Smooth muscle cell of the umbilical artery (primary cell): ENCODE measurements at places on chromosomes 3 and 15. TPM values are rescaled to one million over a fixed set of nuclear protein-coding genes. Genes with fewer than 3 reads are reported as not detected.

MUSTN1 gene
- total RNA-seq, result not detected in 2 replicates

RAB11A gene
- total RNA-seq, result 174 and 444 TPM in 2 replicates

CEMIP gene
- total RNA-seq, result 3.9 and 4.8 TPM in 2 replicates

SYNM gene
- 20.0 and 48.4 TPM in 2 replicates for total RNA-seq

VPS39 gene
- total RNA-seq, result 56.7 and 63.8 TPM in 2 replicates

HYAL1 gene
- total RNA-seq, result 0.30 and 0.42 TPM in 2 replicates

SLC9C1 gene
- total RNA-seq, result 0.30 and 0.37 TPM in 2 replicates

FGF7 gene
- total RNA-seq, result 41.8 and 342 TPM in 2 replicates

GOLGA8S gene
- 0.05 TPM in 1 of 2 replicates, not detected in the other for total RNA-seq

GOLGA6A gene
- total RNA-seq, result not detected in 2 replicates

KCNMB3 gene
- 1.3 and 1.5 TPM in 2 replicates for total RNA-seq

SENP8 gene
- total RNA-seq, result 1.8 and 1.9 TPM in 2 replicates

PLA2G4D gene
- not detected in 2 replicates for total RNA-seq

LYZL4 gene
- not detected in 2 replicates for total RNA-seq

SPG11 gene
- 81.7 and 110 TPM in 2 replicates for total RNA-seq

CHRM5 gene
- under 0.01 TPM in 1 of 2 replicates, not detected in the other for total RNA-seq

PTPRG gene
- 28.2 and 29.5 TPM in 2 replicates for total RNA-seq

CALML4 gene
- total RNA-seq, result 0.30 and 2.1 TPM in 2 replicates

FRMD4B gene
- total RNA-seq, result under 0.01 and 0.88 TPM in 2 replicates

EXD1 gene
- total RNA-seq, result under 0.01 TPM in 1 of 2 replicates, not detected in the other

CHRNA7 gene
- 0.05 TPM in 1 of 2 replicates, not detected in the other for total RNA-seq
